AG04450 (cell line): ENCODE measurements at places on chromosomes 2 and 18.
A peak's percentile ranks its signal among the peaks of the same experiment; 100 is the strongest.

GRCh38 chr2:102664471-102664909 lies 45.1 kb downstream of the SLC9A2 start:
- DNase-seq, result no peak

- no peak for DNase-seq
Observed at GRCh38 chr18:56021136-56021808, 433.3 kb upstream of the TCF4 start.

DNA sequence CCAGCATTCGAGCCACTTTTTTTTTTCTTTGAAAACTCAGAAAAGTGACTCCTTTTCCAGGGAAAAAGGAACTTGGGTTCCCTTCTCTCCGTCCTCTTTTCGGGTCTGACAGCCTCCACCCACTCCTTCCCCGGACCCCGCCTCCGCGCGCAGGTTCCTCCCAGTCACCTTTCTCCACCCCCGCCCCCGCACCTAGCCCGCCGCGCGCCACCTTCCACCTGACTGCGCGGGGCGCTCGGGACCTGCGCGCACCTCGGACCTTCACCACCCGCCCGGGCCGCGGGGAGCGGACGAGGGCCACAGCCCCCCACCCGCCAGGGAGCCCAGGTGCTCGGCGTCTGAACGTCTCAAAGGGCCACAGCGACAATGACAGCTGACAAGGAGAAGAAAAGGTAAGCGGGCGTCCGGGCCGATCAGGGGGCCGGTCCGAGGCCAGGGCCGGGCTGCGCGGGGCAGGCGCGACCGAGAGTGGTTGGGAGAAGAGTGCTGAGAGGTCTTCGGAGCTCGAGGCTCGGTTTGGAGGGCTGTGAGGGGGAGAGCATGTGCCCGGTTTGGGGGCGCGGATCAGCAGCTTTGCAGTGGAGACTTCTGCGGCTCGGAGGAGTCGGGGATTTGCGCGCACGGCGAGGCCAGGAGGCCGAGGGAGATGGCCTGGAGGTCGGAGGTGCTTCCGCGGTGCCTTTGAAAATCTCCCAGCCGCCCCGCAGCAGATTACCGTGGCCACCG lies 502 bp downstream of the EPAS1 start:
- no peak for DNase-seq

GRCh38 chr2:523698-524270 lies 153.4 kb downstream of the TMEM18 start:
- no peak for DNase-seq

DNA sequence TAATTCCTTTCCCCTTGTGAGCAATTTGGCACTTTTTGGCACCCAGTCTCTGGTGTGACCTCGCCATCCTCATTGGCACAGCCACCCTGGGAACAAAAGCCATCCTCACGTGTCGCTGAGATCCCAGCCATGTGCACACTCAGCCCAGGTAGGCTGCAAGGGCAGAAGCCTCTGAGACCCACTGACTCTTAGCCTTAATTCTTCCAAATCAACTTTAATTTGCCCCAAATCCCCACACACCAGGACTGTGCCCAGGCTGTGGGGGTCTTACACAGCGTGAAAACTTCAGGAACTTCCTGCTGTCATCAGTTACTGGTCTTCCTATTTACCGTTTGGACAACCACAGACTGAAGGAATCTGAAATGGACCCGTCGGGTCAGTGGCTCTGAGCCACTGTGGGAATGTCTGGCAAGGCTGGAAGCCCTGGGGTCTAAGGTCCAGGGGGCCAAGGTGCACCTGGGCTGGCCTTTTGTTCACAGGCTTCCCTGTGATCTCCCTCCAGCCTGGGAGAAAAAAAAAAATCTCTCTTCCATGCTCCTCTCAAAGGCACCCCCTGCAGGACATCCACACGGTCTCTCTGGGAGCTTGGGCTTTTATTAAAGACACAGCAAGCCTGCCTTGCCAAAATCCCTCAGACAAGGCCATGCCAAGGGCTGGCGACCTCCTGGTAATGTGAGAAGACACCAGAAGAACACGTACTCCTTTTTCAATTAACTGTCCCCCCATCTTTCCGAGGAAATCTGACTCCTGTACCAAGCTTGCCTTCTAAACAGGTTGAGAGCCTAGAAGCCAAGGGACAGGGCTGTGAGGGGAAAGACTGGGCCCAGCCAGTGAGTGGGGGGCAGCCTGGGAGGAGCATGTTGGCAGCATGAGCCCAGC lies 42.1 kb upstream of the LAPTM4A start:
- DNase-seq, result peak; percentile 37

DNA sequence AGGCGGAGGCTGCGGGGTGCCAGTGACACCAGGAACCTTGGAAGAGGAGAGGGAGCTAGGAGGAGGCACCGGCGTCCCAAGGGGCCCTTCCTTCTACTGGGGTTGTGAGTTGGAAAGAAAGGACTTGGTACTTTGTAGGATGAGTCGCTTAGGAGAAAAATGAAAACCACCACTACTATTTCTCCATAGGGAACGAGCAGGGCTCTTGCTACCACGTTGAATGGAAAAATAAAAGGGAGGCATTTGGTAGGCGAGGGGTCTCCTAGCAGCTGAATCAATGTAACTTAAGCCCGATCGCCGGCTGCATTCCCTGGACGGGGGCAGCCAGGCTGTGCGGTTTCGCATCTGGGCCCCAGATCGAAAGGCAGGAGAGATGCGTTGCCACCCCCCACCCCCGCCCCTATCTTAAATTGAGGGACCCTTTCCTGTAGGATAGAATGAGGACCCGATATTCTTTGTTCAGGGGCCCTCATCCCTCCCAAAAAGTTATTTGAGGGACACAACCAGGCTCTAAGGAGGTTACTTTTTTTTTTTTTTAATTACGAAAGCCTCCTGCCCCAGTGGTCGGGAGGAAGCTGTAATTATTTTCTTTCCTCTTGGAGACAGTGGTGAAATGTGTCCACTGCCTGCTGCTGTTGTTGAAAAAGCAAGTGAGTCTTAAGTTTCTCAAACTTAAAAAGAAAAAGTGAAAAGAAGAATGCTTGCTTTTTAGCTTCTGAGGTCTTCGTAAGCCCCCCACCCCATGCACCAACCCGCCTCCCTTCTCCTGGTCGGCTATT lies 1.3 kb downstream of the IGFBP2 start:
- no peak for DNase-seq

GRCh38 chr2:237623428-237624403 lies 3.7 kb upstream of the LRRFIP1 start:
- no peak for DNase-seq

DNA sequence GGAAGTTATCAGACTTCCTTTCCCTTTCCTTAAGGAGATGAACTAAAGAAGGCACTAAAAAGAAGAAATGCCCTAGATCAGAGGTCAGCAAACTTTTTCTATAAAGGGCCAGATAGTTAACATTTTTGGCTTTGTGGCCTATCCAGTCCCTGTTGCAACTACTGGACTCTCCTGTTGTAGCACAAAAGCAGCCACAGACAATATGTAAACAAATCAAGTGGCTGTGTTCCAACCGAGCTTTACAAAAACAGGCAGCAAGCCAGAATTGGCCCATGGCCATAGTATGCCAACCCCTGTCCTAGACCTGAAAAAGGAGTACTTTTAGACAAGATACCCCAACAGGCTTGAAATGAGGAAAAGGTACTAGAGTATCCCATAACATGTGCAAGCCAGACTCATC lies 10.9 kb downstream of the NHEJ1 start:
- DNase-seq, result no peak

DNA sequence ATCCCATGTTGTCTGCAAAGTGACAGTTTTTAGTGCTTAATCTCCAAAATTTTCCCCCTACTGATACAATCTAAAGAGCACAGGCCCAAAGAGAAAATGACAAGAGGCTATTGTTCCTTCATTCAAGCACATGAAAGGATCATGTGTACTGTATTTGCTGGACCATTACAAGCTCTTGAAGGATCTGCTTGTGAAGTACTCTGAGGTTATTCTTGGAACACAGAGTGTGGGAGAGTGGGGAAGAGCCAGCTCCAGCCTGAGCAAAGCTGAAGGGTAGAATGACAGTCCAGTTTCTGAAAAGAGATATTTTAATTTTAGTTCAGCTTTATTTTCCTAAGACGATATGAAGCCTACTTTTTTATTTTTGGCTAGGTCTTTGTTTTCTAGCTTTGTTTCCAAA lies 112.2 kb downstream of the GALNT3 start:
- no peak for DNase-seq

- no peak for DNase-seq
Observed at GRCh38 chr18:79318142-79318673, 77.5 kb upstream of the NFATC1 start.

- no peak for DNase-seq
Observed at GRCh38 chr2:232584238-232584637, 33.7 kb downstream of the EIF4E2 start.

DNA sequence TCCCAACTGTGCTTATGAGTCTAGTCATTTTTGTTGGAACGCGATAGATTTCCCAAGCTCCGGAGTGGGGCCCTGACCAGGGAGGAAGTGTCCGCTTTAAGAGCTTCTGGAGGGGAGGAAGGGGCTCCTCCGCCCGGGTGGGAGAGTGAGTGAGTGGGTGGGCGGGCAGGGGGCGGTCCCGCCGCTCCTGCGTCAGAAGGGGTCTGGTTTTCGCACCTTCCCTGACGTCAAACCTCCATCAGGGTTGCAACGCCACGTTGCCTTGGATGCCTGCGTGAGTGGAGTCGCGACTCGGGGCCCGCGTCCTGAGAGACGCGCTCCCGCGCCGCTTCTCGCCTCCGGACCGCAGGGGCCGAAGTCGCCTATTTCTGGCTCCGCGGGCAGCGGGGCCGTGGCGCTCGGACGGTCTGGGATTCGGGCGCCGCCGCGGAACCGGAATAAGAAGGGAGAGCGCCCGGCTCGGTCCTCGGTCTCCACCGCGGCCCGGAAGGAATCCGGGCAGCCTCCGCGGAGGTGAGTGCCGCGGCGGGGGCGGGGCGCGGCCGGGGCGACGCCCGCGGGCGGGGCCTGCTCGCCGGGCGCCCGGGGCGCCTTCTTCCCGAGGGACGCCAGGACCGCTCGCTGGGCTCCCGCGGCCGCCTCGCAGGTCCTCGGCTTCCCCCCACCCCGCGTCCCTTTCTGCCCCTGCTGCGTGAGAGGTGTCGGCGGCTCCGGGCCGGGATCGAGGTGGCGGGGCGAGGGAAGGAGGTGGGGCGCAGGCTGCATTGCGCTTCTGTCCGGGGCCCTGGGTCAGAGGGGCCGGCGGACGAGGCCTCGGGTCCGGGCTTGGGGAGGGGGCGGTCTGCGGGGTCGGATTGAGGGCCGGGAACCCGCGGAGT lies at the start of gene ZDBF2:
ZDBF2 (plus strand) TSS at position 230 of the 878 bp plus-strand sequence. CDS start 7,187 bp downstream, outside the sequence.
- peak; percentile 29 for DNase-seq

DNA sequence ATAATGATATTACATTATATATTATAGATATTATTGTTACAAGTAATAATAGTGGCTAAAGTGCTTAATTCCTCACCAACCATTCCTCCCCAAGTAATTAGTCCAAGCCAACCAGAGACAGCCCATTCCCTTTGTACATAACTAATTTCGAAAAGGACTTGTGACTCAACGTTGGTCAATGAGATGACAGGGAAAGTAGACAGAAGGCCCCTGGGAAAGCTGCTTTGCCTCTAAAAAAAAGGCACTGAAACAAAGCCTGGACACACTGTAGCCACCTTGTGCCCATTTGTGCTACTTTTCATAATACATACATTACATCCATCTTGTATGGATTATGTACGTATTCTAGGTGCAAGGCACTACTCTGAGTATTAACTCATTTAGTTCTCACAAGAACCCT lies 28.8 kb downstream of the COLEC12 start:
- DNase-seq, result no peak

GRCh38 chr2:14843507-14844204 lies 211.1 kb downstream of the LRATD1 start:
- no peak for DNase-seq

DNA sequence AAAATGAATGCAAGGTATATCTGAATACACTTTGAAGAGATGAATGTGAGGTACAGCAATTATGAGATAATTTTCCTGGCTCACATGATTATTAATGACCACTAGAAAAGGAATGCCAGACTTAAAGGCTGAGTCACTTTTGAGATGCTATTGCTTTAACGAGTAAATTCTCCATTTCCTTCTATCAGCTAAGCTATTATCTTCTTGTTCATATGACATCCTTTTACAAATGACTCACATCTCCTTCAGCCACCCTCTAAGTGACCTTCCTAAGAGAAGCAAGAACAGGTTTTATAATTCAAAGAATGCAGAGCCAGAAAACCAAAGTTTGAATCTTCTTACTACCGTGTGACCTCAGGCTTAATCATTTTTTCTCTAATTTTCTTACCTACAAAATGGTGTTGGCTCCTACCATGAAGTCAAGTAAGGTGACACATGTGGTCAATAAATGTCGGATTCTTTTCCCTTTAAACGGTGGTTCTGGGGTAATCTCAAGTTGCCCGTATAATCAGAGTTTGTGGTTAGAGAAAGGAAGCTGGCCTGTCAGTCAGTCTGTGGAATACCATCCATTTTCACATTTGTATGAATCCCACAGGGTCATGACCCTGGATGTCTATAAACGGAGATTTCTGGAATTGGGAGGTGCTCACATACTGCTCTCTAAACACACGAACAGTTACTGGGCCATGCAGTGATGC lies 184.0 kb upstream of the PID1 start:
- no peak for DNase-seq

GRCh38 chr18:79523206-79523735 lies 127.5 kb downstream of the NFATC1 start:
- no peak for DNase-seq

DNA sequence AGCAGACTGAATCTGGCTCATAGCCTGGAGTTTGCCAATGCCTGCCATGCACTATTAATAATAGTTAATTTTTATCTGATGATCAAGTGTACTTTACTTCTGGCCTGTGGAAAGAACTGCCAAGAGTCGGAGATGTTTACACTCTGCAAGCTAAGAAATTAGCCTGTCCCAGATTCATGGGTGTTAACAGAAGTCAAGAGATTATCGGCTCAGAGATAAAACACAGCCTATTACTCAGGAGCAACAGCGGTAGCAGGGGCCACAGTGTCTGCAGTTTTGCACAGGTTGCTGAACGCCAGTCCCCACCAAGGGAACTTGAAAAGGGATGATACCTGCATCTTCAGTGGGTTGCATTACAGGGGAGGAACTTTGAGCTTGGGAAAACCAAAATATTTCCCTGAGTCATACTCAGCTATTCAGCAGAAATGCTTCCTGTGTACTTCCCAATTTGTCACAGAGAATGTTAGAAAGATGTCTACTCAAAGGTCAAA lies 4.3 kb upstream of the ADI1 start:
- DNase-seq, result no peak

GRCh38 chr2:136154384-136154783 lies 36.4 kb upstream of the CXCR4 start:
- DNase-seq, result no peak
